ENCODE measurements at places on chromosomes 7 and 10. TPM values are rescaled to one million over a fixed set of nuclear protein-coding genes. Genes with fewer than 3 reads are reported as not detected.

The ZNF777 gene
- total RNA-seq: 6.6 TPM

The MLXIPL gene
- total RNA-seq: 6.9 TPM

The PALD1 gene
- 4.6 TPM for total RNA-seq

The ADAM12 gene
- 0.38 TPM for total RNA-seq

The ANKRD2 gene
- 152 TPM for total RNA-seq
